ENCODE measurements at places on chromosomes 11 and 22. TPM values are rescaled to one million over a fixed set of nuclear protein-coding genes. Genes with fewer than 3 reads are reported as not detected.

DNA sequence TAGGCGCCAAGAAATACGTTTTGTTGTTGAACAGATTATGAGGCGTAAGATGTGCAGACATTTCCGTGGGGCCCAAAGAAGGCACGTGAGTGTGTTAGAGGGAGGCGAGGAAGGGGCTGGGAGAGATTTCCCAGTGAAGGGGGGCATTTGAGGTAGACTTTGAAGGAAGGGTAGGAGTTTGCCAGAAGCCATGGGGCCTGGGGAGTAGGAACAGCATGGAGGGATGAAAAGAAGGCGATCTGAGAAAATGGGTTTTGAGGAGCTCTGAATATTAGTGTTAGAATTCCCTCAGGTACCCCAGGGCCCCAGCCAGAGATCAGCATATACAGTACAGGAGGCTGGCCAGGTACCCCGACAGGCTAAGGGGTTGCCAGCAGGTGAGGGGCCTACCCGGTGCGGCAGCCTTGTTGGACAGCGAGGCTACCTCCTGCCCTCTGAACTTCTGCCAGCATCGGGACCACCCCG lies 414 bp upstream of the MIEF1 start:
- no peak for DNase-seq

- DNase-seq = no peak
Measured at GRCh38 chr11:95835351-95835750, 45.1 kb downstream of the CEP57 start.

DNA sequence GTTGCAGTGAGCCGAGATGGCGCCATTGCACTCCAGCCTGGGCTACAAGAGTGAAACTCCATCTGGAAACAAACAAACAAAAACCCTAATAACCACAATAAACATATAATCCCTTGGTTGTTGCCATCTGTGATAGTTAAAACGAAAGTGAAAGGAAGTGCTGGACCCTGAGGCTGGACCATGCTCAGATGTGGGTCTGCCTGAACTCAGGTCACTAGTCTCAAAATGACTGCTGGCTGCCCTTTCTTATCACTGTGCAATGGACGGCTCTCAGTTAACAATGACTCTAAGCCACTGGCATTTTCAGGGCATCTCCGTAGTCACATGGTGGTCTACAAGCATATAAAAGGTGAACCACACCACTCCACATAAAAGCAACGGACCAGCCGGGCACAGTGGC lies 48.2 kb upstream of the FTH1 start:
- no peak for DNase-seq

DNA sequence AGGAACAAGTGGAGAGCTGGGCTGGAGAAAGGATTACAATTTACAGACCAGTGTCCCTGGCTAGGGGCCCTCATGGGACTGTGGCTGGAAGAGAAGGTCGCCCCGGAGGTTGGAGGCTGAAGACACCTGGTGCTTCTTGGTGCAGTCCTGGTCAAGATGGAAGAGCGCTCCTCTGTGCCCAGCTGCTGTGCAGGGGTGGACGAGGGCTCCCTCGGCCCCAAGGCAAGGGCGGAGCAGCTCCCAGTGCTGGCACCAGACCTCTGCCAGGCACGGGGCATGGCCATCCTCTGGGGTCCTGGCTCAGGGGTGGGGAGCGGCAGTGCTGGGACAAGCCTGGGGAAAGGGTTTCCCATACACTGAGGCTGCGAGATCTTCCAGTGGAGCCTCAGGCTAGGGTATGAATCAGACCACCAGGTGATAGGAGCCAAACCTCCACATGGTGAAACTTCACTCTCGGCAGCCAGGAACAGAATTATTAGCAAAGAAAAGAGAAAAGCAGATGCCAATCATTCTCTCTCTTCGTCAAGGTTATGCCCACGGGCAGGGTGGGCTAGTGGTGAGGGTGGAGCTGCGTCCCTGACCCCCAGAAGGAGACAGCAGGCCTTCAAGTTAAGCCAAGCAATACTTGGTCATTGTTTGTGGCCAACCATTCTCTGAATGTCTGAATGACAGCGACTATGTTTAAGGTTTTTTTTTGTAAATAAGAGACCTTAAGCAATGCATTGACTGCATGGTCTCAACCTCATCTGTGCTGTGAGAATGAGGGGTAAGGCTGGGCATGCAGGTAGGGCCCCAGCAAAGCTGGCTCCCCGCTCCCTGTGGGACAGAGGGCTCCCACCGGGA lies 32.1 kb downstream of the PPM1F start:
- DNase-seq = no peak

DNA sequence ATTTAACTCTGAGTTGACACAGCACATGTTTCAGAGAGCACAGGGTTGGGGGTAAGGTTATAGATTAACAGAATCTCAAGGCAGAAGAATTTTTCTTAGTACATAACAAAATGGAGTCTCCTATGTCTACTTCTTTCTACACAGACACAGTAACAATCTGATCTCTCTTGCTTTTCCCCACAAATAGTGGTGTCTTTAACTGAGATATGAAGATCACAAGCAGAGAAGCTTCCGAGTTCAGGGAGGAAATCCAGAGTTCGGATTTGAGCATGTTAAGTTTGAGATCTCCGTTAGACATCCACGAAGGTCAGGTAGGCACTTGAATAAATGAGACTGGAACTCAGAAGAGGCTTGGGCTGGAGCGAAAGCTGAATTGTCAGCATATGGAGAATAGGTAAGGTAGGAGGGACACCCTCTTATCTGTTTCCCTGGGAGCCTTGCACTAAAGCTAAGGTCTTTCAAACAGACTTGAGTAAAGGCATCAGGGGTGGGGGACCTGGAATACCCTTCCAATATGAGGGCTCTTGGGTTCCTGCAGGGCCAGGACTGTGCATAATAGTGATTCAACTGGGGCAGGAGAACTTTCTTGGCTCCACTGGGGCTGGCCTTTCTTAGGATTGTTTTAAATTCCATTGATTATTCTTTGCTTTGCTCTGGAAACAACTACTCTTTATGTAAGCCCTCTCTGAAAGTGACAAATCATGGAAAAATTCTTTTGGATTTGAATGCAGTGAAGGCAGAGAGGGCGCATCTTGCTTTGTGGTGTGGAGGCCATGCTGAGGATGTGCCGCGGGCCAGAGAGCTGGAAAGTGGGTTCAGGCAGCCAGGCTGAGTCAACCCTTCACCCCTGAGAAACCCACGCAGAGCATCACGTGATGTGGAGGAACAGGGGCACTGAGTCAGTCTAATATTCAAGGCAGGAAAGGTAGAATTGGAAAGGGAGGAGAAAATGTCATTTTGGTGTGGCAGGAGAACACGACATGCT lies 62.7 kb upstream of the AMPD3 start:
- DNase-seq = no peak

- DNase-seq = no peak
Measured at GRCh38 chr11:126727381-126727780, 273.2 kb downstream of the KIRREL3 start.

DNA sequence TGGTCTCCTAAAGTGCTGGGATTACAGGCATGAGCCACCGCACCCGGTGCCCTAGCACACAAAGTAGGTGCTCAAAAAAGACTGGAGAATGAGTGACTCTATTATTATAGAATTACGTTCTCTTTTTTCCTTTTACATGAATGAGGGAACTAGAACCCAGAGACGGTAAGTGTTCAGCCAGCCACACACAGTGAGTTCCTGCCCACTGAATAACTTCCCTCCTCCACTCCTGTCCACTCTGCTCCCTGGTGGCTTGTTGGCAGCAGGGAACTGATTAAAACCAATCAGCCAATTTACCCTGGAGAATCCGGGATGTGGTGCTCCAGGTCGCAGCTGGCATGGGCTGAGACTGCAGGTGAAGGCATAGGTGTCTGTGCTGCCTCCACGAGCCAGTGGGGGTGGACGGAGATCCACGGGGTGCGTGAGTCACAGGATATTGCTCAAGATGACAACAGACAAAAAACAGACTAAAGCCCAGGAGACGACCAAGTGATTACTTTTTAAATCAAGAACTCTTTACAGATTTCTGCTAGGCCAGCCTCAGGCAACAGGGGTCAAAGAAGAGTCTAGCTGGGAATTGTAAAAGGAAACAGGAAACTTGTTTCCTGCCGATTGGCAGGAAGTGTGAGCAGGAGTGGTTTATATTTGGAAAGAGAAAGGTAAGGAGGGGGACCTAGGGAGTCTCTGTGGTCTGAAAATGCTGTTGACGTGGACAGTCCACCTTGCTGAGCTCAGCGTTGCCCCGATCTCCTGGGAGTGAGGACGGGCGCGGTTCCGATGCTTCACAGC lies 95.2 kb upstream of the TP53I11 start:
- no peak for DNase-seq

Gene CYTH4
- not detected for total RNA-seq

Gene APOA4
- not detected for total RNA-seq

Gene LPXN
- 1.6 TPM for total RNA-seq

Gene DLG2
- 115 TPM for total RNA-seq
